ENCODE measurements at places on chromosomes 5 and 9.

- no peak for DNase-seq
These were observed 291.7 kb downstream of the TRPM3 start for GRCh38 chr9:70829591-70830265.

GRCh38 chr9:76876098-76876497, 29.8 kb downstream of the PRUNE2 start:
- DNase-seq, result no peak

- DNase-seq, result no peak
These were observed 64.5 kb downstream of the LNPEP start for GRCh38 chr5:97000391-97000790.

DNA sequence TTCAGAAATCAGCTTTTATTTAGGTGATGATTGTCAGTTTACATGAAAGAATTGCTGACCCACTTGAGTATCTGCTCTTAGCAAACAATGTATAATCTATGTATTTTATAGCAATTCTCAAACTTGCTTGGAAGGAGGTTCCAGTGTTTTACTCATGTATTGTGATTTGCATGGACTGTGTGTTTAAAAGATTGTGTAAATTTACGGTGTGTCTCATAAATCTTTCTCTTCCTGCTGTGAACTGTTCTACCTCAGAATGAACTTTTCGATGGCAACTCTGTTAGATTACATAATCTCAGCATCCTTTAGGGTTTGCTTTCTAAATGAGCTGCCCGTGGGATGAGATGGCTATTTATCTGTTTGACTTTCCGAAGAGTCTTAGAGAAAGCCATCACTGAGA, 122.5 kb downstream of the MEF2C start:
- no peak for DNase-seq

GRCh38 chr9:35842020-35842745, 13.2 kb downstream of the TMEM8B start:
- DNase-seq, result no peak

DNA sequence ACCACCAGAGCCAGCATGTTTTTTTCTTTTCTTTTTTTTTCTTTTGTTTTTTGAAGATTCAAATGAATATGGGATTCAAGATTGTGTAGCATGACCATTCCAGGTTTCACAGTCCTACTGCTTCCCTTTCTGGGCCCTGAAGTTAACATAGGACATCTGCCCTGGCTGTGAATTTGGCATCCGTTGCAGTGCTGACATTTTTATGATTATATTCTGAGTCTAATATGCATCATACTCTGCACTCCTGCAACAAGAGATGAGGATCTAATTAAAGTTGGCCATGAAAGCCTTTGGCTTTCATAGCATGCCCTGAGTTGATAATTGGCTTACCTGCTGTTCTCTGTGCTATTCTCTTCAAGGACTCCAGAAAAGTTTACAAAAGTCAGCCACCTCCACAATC, 29.8 kb downstream of the C5orf22 start:
- DNase-seq, result no peak

DNA sequence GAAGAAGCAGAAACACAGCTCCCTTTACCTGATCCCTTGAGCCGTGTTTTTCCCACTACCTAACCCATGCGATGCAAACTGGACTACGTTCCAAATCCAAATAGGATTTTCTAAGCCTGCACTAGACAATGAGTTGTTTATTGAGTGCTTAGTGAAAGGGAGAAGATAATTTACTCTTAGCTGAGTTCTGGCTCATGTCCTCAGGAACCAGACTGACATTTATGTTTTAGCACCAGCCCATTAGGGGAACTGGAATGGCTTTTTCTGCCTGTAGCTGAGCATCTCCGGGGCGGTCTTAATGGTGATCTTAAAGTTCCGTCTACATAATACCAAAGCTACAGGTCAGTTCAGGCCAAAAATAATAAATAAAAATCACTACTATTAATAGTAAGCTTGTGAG, 81.5 kb downstream of the SH3TC2 start:
- no peak for DNase-seq

DNA sequence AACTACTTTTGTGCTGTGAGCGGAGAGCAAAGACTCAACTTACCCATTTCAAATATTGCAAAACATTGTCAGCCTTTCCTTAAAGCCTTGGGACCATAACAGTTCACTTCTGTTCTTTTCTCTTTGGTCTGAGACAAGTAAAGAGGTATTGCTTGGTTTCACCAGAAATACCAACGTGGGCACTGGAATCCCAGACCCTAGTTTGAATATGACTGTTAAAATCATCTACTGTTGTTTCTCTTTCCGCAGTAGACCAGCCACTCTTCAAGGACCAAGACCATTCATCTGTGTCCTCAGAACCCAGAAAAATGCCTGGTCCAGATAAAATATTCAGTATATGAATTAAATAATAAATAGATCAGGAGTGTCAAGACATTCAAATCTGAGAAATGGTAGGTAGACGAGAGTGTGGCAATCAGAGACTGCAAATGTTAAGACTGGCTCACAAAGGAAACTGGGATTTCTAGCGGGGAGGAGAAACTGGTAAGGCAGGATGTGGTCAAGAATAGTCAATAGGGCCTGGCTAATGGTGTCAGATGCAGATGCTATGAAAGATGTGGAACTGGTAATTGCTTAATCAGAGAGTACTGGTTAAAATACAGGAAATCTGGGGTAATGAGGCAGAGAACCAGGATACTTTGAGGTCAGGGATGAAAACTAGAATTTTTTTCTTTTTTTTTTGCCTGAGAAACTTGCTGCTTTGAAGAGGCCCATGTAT, 82.1 kb upstream of the IL33 start:
- no peak for DNase-seq

GRCh38 chr9:100577776-100578448, at the start of gene CAVIN4:
CAVIN4 (plus strand) TSS chr9:100578079; CDS start chr9:100578144, 65 bp downstream.
- DNase-seq, result no peak

DNA sequence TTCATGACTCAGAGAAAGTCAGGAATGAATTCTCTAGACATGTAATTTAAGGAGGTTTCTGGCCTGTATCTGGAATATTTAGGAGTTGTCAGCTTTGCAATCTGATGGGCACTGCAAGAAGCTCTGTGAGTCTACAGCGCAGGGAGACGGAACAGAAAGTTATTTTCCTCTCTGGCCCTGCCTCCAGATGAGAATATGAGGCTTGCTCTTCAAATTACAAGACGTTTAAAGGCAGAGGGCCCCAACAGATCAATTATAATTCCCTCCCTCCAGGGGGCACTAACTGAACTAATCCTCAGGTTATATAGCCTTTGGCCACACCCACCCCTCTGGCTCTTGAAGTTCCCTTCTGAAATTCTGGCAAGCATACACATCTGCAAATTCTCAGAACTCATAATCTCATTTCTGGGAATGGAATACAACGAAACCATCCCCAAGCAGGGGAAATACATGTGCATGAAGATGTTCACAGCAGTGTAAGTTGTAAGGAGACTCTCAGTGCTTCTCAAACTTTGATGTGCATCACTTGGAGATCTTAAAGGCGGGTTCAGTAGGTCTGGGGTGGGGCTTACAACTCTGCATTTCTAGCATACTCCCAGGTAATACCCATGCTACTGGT, 307.6 kb downstream of the CWC27 start:
- DNase-seq, result no peak

- no peak for DNase-seq
These were observed 15.6 kb downstream of the SPARC start for GRCh38 chr5:151670953-151671636.

DNA sequence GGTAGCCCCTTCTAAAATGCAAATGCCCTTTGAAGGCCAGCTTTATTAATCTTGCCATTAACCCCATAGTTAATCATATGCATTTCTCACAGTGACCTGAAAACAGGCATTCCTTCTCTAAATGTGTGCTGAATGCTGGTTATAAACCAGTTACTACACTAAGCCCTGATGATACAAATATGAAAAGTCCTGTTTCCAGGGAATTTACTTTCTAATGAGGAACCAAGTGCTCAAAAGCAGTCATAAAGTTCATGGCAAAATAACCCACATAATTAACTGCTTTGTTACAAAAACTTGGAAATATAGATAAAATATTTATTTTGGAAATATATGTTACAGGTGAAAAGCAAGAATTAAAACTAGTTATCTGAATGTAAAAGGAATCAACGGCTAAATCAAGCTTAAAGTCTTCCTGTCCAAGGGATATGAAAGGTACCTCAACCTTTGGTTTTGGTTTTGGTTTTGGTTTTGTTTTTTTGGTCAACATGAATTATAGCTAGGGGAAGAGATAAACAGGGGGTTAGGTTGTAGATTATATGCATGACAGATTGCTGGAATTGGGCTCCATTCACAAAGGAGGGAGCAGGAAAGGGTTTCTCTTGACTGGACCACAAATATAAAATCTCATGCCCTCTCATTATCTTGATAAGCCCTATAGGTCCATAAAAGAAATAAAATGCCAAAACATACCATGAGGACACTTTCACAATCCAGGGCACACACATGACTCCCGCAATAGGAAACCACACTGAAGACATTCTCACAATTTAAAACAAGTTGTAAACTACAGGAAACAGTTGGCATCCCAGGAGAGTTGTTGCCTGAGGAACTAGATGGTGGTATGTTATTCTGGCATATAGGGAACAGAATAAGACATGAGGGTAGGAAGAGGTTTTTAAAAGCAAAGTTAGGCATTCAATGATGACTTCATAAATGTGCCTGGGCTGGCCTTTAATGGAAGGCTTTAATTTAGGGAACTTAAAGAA, 46.7 kb upstream of the MACIR start:
- no peak for DNase-seq

GRCh38 chr9:13970018-13970417, 343.9 kb downstream of the NFIB start:
- no peak for DNase-seq

GRCh38 chr5:121949885-121950284, 11.9 kb upstream of the SRFBP1 start:
- no peak for DNase-seq

DNA sequence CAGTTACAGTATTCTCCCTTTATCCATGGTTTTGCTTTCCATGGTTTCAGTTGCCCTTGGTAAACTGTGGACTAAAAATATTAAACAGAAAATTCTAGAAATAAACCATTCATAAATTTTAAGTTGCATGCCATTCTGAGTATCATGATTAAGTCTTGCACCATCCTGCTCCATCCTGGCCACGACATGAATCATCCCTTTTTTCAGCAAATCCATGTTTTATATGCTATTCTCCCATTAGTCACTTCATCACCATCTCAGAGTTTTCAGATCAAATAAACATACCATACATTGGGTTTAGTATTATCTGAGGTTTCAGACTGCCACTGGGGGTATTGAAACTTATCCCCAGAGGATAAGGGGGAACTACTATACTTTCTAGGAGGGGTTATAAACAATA, 234.4 kb upstream of the ATP10B start:
- no peak for DNase-seq

- no peak for DNase-seq
These were observed 18.5 kb upstream of the SLC12A7 start for GRCh38 chr5:1130218-1130946.

DNA sequence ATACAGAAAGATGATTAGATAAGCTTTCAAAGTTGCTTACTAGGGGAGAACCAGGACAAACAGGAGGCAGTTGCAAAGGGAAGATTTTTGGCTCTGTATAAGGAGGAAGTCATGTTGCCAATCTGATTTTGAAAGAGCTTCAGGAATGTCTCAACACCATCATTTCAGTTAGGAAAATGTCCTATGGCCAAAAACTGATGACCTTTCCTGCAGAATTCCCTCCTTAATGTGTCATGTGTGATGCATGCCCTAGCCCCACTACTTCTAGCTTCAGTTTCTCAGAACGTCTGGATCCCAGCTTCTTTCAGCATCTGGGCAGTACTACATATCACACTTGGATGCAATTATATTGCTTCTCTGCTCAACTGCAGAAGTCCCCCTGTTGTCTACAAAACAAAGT, 211.5 kb upstream of the NREP start:
- DNase-seq, result no peak

DNA sequence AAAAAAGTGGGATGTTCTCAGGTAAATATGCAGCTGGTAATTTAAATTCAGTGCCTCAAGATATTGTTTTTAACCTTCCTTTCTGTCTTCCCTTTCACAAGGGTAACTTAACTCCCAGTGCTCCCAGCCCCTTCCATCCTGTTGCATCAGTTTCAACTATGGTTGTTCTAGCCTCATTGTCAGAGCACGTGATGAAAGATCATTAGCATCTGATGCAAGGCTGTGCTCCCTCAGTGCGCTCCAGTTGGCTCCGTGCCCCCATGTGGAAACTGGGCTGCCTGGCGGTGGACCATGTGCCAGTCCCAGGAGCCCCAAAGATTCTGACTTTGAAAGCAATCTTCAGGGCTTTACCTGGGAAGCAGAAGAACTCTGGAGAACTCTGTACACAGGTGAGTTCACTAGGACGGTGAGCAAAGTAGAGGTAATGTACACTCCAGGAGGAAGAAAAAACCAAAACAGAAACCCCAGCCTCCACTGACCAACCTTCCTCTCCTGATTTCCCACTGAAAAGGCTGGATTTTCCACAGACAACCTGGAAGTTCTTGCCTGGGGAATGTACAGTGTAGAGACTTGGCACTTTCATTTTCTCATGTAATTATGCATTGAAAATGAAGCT, 96.9 kb downstream of the SLC1A3 start:
- DNase-seq, result no peak

DNA sequence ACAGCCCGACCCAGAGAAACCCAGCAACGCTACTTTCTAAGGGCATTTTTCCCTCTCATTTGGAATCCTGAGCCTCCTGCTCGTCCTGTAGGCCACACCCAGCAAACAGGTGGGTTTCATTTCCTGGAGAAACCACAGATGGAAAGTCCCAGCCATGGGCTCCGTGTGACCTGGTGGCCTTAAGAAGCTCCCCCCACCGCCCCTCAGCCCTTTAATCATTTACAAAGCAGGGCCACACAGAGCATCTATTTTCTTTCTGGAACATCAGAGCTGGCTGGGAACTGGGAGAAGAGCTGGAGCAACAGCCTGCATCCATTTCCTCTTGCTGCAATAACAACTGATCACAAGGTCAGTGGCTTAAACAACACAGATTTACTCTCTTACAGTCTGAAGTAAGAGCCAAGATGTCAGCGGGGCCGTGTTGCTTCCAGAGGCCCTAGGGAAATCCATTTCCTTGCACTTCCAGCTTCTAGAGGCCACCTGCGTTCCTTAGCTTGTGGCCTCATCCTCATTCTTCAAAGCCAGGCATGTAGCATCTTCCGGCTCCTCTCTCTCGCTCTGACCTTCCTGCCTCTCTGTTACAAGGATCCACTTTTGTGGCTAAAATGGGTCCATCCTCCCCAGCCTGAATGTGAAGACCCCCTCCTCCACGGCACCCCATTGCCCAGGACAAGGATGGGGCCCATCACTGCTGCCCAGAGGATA, 40.5 kb downstream of the C9orf50 start:
- no peak for DNase-seq

GRCh38 chr9:114718801-114719221, 36.8 kb upstream of the TEX48 start:
- DNase-seq, result no peak

- no peak for DNase-seq
These were observed 507.7 kb downstream of the CCDC171 start for GRCh38 chr9:16060436-16061129.
